ENCODE measurements at places on chromosomes 5 and 9.

- no peak for DNase-seq
Measured at GRCh38 chr5:50978924-50979323, 312.5 kb downstream of the PARP8 start.

- no peak for DNase-seq
Measured at GRCh38 chr9:38018958-38019602, 49.9 kb downstream of the SHB start.

DNA sequence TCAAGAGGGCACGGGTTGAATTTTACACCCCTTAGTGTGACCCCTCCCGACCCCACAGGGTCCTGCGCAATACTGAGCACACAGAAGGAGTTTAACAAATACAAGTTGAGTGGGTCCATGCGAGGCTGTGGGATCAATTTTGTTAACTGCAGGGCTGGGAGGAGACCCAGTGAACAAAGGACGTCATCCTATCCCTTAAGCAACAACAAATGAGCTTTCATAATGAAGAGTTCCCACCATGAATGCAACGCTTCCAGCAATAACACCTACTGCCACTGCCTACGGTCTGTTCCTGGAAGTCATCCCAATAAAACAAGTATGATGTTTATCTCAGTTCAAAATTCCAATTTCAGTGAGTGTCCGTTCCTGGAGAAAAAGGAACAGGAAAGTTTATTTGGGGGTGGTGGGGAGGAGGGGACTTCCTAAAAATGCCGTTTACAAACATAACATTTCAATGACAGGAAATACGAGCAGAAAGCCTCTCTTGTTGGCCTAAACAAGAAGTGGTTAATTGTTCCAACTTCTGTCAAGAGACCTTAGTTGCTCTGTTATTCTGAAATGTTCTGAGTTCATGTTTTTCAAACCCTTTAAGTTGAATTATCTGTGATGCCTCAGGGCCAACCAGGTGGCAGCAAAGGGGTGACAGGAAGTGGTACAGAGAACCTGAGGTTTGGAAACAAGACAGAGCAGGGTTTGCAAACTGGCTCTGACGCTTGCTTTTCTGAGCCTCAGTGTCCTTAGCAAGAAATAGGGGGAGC is 65.8 kb upstream of the PLPP6 start:
- peak; percentile 24 for DNase-seq

- DNase-seq: no peak
Measured at GRCh38 chr5:160108124-160108523, 11.1 kb downstream of the PWWP2A start.

DNA sequence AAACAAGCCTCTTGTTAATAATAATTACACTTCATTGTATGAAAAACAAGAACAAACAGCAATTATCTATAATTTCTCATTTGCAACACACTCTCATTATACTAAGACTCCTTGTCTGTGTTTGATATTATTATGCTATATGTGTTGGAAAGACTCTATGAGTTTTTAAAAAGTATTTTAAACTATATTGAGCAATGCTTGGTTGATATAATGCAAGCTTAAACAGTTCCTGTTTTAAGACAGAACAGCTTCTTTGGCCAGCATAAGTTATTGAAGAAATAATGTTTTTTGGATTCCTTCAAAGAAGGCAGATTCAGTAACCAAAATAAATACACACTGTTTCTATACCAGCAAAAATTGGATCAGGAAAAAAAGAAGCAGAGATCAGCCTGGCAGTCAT is 871.4 kb downstream of the MAT2B start:
- DNase-seq: no peak

GRCh38 chr5:9329125-9329524 is 216.8 kb downstream of the SEMA5A start:
- DNase-seq: no peak

GRCh38 chr5:54063817-54064216 is 246.6 kb downstream of the ARL15 start:
- DNase-seq: no peak

GRCh38 chr9:89496645-89497256 is 1.2 kb downstream of the SEMA4D start:
- DNase-seq: no peak

DNA sequence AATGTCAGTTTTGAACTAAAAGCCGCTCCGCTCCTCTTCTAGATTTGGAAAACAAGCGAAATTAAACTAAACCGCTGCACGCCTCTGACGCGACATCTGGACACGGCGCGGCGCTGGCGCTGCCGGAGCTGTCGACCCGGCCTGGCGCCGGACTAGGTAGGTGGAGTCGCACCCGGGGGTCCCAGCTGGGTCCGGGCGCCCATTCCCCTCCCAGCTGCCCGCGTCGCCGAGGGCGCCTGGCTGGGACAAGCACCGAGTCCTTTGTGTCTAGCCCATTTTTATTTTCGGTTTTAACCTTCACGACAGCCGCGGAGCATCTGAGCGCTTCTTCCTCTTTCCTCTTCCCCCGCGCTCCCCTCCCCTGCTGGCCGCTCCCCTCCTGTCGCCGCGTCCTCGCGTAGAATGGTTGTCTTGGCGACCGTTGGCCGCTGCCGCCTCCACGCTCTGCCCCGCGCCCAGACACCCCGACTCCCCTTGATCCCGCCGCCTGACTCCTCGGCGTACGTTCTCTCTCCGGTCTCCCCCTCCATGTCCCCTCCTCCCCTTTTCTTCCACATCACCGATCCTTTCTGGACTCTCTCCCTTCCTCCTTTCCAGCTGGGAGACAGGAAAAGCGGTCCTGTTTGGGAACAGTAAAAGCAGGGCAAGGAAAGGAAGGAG is 545 bp downstream of the CDKN2B-AS1 start:
- DNase-seq: peak; percentile 72

DNA sequence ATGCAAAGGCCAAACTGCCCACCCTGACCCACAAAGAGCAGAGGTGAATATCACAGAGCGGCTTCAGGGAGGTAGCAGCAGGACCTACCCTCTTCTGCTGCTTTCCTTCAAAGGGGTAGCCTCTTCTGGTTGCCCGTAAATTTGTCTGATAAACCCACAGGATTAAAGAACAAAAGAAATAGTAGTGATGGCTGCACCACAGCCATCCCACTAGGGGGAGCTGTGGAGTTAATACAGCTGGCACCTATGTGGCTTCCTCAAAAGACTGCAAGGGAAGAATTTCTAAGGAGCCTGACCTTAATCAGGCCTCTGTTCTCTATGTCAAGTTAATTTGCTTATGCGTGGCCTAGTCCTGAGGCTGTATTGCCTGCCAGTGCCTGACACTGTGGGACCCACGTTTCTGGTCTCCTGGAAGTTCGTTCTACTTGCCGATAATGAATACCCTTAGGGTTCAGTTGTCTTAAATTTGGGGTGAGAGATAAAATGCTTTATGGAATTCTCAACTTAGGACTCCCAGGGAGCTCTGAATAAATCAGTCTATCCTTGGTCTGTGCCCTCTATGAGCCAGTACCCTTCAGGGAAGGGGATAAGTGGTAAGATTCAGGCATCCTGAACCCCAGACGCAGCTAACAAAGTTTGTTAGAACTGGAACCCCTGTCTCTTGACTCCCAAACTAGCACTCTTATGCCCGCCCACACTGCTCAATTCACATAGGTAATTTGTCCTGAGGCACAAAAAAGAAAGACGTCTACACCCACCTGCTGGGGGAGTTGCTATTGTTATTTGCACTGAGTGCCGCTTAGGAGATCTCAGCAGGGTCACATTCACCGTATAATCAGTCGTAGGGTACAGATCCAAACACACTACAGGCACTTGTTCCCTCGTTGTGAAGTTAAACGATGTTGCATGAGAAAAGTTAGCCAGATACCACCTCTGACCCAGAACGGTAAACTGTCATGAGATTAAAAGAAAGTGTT is 77.1 kb downstream of the SUSD1 start:
- DNase-seq: peak; percentile 80

DNA sequence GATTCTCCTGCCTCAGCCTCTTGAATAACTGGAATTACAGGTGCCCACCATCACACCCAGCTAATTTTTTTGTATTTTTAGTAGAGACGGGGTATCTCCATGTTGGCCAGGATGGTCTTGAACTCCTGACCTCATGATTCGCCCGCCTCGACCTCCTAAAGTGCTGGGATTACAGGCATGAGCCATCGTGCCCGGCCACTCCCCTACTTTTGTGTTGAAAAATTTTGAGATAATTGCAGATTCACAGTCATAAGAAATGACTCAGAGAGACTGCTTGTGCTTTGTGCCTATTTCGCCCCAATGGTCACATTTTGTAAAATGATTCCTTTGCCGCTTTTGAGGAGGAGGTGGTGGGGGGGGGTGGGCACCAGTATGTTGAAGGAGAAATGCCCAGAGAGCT is 48.1 kb upstream of the SH3PXD2B start:
- no peak for DNase-seq

DNA sequence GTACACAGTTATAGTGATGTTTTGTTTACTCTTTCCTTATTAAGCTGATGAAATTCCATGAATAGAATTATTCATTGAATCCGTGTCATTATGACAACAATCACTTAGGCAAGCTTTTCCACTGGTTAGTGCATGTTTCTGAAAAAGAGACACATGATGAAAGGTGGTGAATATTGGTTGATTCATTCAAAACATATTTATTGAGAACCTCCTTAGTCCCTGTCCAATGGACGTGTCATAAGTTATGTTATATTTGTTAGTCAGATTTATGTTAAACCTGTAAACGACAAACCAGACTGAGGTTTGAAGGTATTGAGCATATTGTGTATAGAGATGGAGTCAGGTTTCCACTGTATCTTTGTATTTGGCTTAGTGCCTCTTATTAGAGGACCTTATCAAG is 1888.9 kb upstream of the CDH6 start:
- DNase-seq: no peak

GRCh38 chr5:40223884-40224402 is 455.8 kb upstream of the PTGER4 start:
- peak; percentile 93 for DNase-seq

DNA sequence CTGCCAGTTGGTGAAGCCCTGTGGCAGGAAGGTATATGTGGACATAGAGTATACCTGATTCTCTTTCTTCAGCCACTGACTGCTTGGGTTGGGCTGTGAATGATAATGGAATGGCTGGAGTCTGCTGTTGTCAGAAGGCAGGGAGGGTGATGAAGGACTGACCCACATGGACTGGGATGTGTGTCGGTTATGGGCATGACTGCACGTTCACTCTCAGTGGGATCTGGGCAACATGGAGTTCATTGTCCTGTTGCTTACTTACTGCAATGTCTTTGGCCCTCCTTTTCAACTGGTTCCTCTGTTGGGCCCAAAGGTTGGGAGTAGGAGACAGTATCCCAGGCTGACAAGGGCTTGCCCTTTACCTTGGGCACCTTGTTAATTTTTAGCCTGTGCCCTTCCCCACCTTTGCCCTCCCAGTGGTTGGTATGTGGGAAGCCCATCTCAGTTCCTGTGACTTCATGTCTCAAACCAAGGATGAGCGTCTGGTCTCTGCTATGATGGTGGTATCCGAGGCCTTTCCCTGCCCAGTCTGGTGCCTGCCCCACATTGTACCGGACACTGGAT is 34.6 kb downstream of the FAXDC2 start:
- DNase-seq: no peak

DNA sequence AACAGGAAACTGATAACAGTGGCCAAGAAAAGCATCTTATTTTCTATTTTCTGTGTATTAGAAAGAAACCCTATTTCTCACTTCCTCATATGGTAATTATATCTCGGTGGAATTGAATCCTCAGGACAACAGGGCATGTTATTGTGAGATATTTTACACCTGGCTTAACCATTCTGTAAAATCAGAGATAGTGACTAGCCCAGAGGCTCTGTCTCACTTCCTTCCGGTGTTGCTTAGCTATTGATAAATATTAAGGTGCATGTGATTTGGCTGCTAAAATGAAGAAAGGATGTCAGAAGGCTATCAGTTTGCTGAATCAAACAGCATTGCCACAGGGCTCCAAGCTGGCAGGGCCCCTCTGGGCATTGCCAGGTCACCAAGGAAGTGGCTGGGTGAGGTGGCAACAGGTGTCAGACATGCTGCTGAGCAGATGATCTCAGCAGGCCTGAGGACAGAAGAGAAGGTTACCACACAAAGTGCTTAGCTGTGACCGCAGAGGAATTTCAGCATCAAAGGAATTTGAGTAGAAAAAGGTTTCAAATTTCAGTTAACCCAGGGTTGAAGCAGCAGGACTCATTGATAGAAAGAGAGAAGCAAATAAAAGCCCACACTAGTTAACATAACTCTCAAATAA is 330.7 kb downstream of the PDE4D start:
- peak; percentile 11 for DNase-seq

DNA sequence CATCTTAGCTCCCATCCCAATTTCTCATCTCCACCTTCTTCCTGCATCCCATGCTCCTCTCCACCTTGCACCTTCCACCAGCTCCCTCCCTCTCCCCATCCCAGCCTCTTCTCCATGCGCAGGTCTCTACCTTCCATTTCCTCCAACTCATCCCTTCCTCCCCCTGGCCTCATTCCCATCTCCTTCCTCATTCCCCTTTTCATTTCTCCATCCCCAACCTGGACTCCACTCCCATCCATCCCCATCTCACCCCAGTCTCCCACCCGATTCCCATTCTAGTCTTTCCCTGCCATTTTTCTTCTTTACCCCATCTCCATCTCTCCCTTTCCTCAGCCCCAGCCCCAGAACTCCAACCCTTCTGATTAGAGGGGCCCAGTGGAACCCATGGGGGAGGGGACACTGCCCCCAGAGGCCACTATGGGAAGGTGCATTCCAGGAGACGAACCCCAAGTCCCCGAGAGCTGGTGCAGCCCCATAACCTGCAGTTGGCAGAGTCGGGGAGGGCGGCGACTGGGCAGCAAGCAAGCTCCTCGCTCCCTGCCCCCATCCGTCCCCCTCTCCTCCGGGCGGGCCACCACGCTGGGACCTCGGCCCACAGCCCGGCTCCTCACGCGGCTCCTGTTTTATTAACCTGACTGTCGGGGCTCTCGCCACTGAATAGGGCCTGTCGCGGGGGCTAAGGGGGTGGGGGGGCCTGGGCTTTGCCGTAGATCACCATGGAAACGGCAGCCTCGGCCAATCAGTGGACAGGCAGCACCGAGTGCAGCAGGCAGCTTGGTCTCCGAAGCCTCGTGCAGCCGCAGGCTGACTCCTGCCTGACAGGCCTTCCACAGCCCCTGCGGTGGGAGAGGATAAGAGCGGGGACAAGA is 66.7 kb downstream of the PCDH1 start:
- peak; percentile 25 for DNase-seq

GRCh38 chr9:131204285-131204684 is 72.0 kb downstream of the FAM78A start:
- DNase-seq: no peak

All from activated CD4-positive, alpha-beta T cell treated with anti-CD3 and anti-CD28 coated beads, Interleukin-2, Interleukin-4, amounts not matched to agents 100 ng/mL and 50 ng/mL, durations not matched to agents 16 hours and 8 hours (primary cell).